ENCODE measurements at places on chromosomes 12 and 14. TPM values are rescaled to one million over a fixed set of nuclear protein-coding genes. Genes with fewer than 3 reads are reported as not detected.

GRCh38 chr12:120886199-120887018, 17.7 kb downstream of the SPPL3 start:
- no peak for DNase-seq

- DNase-seq = no peak
Measured at GRCh38 chr14:91367173-91368171, 50.1 kb downstream of the CCDC88C start.

GRCh38 chr12:96183734-96184370, 10.3 kb upstream of the ELK3 start:
- no peak for DNase-seq

DNA sequence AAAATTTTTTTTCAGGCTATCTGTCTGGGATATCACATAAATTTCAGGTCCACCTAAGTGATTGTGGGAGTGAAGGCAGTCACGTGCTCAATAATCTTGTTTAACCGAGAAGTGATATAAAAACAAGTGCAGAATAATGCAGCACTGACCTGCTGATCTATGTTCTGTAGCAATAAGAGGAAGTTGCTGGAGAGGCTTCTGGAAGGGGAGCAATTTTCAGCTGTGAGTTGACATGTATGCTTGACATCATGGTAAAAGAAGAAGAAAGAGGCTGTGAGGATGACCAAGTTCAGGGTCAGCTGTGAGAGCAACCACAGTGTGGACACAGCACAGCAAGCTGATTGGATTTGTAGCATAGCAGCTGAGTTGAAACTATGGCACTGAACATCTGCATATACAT, 172.0 kb upstream of the PELI2 start:
- DNase-seq = no peak

DNA sequence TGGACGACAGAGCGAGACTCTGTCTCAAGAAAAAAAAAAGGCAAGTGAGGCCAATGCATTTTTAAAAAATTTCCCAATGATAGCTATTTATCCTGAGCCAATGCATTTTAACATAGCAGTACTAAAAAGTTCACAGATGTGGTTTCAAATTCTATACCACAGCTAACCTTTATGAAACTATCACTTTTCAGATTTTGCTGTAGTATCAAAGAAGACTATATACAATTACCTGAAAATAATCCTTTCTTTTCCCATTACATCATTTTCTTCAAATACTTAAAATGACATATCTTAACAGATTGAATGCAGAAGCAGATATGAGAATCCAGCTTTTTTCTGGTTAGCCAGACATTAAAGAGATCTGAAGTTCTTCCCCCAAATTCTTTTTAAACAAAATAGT, 13.2 kb downstream of the ATF7 start:
- no peak for DNase-seq

GRCh38 chr14:100769035-100769939, 42.6 kb downstream of the DLK1 start:
- DNase-seq = no peak

GRCh38 chr14:98685725-98686124, 586.3 kb downstream of the BCL11B start:
- DNase-seq = no peak

- no peak for DNase-seq
Measured at GRCh38 chr14:55535516-55536203, 44.3 kb upstream of the KTN1 start.

- DNase-seq = no peak
Measured at GRCh38 chr12:41067941-41068645, 120.0 kb upstream of the PDZRN4 start.

- DNase-seq = no peak
Measured at GRCh38 chr12:57724003-57724935, 14.3 kb downstream of the AGAP2 start.

GRCh38 chr12:100557357-100557756, 16.1 kb upstream of the GAS2L3 start:
- no peak for DNase-seq

GRCh38 chr14:45135156-45135555, 574 bp upstream of the FANCM start:
- DNase-seq = no peak

- DNase-seq = no peak
Measured at GRCh38 chr14:52266782-52267181, 716 bp upstream of the PTGDR start.

DNA sequence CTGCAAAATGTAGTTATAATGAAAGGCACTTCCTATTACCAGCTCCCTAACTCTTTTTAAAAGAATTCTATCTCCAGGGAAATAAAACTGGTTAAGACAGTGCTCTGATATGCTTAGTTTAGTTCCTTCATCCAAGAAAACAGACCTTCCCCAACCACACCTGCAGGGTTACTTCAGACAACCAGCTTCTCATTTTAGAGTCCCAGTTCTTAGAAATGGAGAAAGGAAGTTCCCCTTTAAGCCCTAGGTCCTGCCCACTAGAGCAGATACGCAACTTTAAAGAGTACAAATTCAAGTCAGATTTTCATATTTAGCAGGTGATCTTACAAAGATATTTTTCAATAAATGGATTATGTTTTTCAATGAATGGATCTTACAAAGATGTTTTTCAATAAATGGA, 4.4 kb upstream of the WSB2 start:
- DNase-seq = no peak

DNA sequence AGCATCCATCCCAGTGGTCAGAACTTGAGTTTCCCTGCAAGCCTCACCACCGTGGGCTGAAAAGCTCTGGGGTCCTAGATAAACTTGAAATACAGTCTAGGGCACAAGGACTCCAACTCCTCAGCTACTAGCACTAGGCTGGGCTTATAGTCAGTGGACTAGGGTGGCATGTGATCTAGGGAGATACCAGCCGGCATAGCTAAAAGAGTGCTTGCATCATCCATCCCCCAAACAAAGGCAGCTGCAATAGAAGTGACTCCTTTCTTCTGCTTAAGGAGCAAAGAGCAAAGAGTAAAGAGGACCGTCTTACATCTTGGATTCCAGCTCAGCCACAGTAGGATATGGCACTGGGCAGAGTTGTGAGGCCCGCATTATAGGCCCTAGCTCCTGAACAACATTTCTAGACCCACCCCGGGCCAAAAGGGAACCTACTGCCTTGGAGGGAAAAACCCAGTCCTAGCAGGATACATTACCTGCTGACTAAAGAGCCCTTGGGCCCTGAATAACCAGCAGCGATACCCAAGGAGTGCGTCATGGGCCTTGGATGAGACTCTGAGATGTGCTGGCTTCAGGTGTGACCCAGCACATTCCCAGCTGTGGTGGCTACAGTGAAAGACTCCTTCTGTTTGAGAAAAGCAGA, 17.9 kb upstream of the SOS2 start:
- peak; percentile 62 for DNase-seq

DNA sequence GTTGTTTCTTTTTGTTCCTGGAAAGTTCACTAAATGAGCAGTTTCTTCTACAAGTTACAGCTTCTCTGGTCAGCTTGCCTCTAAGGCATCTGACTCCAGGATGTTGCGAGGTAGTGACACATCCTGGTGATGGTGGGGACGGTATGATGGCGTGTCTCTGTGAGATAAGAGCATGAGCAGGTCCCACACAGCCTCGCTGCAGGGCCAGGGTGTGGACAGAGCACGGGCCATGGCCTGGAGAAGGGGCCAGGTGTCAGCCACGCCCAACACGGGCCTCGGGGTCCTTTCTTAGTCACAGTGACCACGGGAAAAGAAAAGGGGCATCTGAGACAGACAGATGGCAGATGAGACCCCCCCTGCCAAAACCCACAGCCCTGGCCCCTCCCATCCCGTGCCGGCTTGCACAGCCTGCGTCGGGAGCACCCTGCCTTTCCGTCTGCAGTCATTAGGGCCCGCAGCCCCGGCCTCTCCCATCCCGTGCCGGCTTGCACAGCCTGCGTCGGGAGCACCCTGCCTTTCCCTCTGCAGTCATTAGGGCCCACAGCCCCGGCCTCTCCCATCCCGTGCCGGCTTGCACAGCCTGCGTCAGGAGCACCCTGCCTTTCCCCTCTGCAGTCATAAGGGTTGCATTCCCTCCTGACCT, 79.3 kb upstream of the DYNC1H1 start:
- no peak for DNase-seq

DNA sequence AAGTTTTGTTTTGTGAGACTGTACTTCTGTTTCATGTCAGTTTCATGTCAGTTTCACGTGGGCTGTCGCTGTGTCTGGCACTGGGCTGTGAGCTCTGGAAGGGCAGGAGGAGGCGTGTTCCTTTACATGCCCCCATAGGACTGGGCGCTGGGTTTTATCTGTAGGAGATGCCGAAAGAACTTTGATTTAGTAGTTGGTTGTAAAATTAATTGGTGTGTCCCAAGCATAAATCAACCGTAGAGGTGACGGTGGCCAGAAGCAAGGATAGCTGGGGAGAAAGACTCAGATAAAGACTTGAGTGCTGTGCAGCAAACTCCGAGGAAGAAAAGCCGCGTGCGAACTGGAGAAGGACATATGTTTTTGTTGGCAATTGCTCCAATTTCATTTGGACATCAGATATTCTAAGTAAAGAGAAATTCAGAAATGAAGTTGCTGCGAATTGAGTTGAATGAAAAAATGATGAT, 182.5 kb downstream of the VRK1 start:
- DNase-seq = no peak

DNA sequence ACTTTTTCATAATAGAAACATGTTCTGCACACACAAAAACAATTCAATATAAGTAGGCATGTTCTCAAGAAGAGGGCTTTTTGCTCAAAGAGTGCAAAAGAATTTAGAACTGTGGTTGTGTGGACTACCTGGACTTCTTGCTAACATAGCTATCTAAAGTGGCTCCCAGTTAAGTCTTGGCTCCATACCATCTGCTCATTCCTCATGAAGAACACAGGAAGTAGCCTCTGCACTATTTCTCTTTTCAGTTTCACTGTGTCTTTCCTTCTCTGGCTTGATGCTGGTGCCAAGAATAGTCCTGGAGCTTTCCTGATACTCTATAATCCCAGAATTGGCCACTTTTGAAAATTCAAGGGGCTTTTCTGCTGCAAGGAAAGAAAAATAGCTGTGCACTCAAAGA, 127.4 kb downstream of the CCER1 start:
- DNase-seq = no peak

DNA sequence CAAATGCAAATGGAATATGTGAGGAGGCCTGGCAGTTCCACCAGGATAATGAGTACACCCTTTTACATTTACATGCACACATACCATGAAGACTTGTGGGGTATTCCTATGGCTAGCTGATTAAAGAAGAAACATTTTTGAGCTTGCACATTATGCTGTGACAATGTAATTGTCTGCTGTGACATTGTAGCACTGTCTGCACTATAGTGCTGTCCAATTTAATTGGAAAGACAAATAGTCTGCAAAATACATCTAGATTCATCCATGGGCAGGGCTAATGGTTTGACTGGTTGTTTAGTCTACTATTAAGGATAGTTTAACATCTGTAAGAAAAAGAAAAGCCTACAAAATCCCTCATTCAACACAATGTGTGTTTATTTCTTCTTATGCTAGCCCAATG, 1005.6 kb upstream of the LRFN5 start:
- no peak for DNase-seq

DNA sequence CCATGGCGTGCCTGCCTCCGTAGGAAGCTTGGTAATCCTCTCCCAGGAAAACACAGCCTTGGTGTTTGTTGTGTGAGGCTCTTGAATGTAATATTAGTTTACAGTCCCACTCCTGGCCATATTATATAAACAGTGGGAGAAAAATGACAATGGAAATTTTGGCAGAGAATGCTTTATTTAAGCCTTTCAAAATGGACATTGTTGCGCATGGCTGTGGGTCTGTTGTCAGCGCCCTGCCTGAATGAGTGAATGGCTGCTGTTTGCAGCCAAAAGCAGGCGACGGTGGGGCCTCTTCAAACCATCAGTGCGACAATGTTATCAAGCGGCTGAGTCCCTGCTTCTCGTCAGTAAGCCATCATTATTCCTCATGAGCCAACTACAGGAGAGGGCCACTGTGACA, 201.8 kb upstream of the RMST start:
- no peak for DNase-seq

DNA sequence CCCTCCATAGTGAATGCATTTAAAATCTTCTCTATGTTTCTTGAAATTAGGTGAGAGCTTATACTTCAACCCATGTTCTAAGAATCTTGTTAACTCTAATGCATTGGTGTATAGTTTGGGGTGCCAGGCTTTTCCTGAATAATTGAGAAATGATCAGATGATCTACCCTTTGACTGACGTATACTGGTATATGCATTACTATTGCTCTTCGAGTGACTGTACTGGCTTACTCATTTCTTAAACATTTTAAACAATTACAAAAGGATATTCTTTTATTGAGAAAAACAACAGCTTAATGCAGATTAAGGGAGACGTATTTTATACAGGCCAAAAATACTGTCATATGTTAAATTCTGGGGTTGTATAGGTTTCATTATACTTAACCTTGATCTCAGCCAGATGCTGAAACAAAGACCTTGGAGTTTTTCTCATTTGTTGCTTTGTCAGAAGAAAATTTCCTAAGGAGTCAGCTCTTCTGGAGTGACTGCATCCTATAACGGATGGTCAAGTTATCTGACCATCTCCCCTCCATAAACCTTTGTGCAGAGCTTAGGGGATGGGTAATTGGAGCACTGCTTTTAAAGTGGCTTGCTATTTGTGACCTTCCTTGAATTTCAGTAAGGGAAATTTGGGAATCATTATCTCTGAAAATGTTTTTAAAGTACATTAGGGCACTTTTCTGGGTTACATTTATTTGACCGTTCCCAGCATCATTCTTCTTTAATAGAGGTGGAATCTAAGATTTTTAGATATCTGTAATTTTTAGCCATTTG, 507.6 kb downstream of the PCNX1 start:
- DNase-seq = no peak

DNA sequence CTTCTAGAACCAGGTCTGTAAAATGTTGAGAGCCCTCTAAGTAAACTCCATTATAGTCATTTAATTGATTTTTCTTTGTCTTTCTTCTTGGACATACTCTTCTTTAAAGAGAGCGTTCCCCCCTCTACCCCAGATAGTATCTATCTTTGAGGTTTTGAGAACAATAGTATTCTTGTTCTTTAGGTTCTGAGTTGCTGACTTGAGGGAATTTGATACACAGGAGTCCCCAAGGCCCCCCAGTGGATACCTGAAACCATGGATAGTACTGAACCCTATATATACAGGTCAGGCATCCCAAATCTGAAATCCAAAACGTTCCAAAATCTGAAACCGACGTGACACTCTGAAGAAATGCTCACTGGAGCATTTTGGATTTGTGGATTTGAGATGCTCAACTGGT, 65.5 kb downstream of the FUT8 start:
- DNase-seq = no peak

GRCh38 chr12:70557583-70558191, 79.5 kb downstream of the PTPRB start:
- no peak for DNase-seq

GRCh38 chr12:131137009-131137835, 183.5 kb downstream of the ADGRD1 start:
- DNase-seq = no peak

GRCh38 chr12:128245121-128245520, 21.8 kb upstream of the TMEM132C start:
- DNase-seq = no peak

Gene AQP6
- 0.49 TPM for polyA plus RNA-seq

Gene SPRYD3
- polyA plus RNA-seq = 25.0 TPM

Gene GPR65
- 1.2 TPM for polyA plus RNA-seq

Gene OR6S1
- polyA plus RNA-seq = not detected

Gene LPAR5
- polyA plus RNA-seq = 21.4 TPM

Gene IPO4
- 22.5 TPM for polyA plus RNA-seq

Gene SOCS4
- polyA plus RNA-seq = 12.0 TPM

Gene PTGER2
- polyA plus RNA-seq = 4.6 TPM

Gene RNASE4
- 37.1 TPM for polyA plus RNA-seq

Gene INHBC
- polyA plus RNA-seq = 0.40 TPM

Gene COX8C
- polyA plus RNA-seq = 0.27 TPM

Gene NTN4
- 28.4 TPM for polyA plus RNA-seq

Gene GCH1
- 27.5 TPM for polyA plus RNA-seq

Gene CLEC4A
- polyA plus RNA-seq = 5.3 TPM

All from large intestine (tissue), 12 donors.